ENCODE measurements at places on chromosomes 7 and 10.

GRCh38 chr10:131274133-131274880 lies 37.2 kb downstream of the TCERG1L start:
- DNase-seq, result no peak

DNA sequence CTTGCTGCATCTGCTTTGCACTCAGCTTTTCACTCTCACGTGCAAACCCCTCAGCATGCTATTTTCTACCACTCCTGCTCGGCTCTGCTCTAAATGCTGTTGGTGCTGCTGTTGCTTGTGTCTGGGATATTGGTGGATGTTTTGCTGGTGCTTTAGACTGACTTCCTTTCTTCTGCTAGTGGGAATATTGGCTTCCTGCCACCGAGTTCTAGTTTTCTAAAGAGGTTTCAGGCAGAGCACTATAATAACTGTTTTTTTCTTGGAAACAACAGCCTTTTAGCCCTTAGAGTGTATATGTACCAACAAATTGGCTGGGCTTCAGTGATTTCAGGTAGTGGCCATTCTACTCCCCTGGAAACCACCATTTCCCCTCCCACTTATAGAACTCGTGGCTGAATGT lies 27.8 kb downstream of the TMEM236 start:
- no peak for DNase-seq

DNA sequence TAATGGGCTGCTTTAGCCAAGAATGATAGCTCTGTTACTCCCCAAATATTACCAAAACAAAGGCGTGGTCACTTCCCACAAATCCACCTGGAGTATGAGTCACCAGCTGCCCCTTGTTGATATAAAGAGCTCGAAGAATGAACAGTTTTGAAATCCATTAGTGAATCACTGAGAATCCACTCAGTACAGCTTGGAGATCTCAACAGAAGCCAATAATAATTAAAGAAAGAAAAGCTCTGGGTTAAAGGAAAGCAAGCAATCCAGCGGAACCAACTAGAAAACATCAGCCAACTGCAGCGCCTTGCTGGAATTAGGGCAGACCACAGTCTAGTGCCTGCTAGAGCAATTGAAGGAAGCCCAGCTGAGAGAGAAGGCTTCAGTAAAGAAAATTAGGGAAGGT lies 576.0 kb upstream of the C7orf33 start:
- DNase-seq, result no peak

- DNase-seq, result no peak
Observed at GRCh38 chr10:11017000-11017569, 587 bp upstream of the CELF2 start.

DNA sequence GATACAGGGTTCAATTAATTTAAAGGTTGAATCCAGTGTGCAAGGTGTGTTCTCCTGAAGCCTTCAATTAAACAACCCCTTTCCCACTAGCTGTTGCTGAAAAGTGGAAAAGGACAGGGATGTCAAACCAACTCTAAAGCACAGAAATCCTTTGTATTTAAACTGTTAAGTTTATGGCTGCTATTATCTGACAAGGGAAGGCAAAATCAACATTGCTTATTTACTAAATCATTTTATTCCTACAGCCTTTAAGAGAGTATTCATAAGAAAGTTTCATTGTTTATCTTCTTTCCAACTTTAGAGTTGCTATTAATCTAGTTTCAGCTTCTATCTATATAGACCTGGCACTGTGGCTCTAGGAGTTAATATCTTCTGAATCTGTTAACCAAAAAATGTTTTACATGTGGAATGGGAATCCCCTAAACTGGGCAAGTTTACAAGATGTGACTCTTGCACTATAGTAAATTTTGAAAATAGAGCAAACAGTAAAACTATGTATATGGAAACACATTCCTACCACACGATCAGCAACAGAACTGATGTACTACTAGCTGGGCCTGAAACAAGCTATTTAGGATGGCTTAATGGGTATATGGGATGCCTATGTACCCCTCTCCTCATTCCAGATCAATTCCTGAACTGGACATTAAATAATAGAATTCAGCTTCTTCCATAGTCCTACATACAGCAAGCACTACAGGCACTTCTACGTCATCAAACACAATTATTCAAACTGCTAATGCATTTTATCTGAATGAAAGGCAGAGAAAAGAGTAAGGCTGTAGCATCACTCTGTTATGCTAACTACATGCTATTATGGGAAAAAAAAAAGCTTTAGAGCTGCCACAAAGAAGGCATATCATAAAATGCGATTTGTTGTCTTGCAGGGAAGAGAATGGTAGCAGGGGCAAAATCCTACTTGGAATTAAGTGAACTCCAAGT lies 52.8 kb downstream of the CDK6 start:
- no peak for DNase-seq

DNA sequence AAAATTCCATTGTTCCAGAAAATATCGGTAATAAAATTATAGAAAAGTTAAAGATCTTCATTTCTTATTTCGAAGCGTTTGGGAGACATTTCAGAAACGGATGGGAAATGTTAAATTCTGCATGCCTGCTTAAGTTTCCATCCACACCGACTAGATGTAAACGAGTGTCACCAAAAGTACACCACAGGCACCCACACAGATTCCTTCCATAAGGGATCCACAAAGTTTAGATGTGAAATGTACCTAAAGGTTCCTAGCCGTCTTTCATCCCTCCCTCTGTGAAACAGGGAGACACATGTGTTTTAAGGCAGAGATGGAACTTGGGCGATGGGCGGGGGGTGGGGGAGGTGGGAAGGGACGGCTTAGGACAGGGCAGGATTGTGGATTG lies 621 bp upstream of the CAV1 start:
- DNase-seq, result no peak

- no peak for DNase-seq
Observed at GRCh38 chr7:132906193-132906835, 175.6 kb downstream of the CHCHD3 start.

DNA sequence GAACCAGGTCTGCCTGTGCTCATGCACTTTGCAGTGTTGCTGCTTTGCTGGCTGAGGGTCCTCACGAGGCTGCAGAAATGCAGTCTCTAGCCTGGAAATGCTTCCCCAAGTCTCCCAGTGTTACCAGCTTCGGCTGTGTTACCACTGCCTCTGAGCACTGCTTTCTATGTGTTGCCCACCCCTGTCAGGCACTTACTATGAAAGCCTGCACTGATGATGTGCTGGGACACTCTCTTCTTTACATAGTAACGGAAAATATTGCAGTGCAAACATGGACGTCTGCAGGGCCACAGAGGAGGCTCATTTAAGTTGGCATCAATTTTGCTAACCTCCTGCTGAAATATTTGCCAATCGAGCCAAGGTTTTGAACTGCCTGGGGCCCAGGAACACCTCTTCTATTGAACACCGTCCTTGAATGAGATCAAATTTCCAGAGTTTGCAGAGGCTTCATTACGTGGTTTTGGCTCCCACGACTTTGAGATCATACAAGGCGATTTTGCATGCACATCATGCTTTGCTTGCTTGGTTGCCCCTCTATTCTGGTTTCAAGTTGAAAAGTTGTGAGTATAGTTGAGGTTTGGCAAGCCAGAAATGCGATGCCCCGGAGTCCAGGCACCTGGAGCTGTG lies 404.7 kb upstream of the PODXL start:
- no peak for DNase-seq

- DNase-seq, result no peak
Observed at GRCh38 chr7:39248041-39248691, 270.5 kb downstream of the POU6F2 start.

DNA sequence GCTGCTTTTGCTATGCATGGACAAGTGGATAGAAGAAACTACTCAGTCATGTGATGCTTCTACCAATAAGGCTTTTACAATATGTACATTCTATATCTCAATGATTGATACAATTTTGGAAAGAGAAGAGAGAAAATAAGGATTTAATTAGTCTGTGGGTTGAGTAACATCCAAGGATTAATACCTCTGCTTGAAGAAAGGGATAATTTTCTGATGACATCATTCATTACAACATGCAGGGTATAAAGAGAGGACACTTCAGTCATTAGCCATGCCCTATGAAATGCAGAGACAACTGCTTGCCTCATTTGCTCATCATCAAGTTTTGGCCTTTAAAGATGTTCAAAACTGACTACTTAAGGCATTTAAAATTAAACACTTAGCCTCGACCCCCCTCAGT lies 237.3 kb downstream of the AHR start:
- DNase-seq, result no peak

DNA sequence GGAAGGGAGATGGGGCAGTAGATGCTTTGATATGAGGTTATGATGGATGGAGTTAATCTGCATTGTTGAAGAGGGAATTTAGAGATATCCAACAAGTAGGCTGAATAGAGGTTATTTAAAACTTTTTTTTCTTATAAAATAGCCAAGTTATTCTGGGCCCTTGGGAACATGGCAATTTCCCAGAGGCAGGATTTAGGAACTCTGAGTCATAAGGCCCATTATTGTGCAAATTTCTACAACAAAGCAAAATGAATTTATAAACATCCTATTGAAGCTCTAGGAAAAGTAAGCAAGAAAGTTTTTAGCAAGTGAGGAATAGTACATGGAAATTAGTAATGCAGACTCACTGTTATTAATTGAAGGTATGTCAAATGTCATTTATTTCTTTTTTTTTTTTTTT lies 160.9 kb upstream of the NPY start:
- DNase-seq, result no peak

- DNase-seq, result no peak
Observed at GRCh38 chr10:124162136-124162535, 68.7 kb upstream of the CHST15 start.

DNA sequence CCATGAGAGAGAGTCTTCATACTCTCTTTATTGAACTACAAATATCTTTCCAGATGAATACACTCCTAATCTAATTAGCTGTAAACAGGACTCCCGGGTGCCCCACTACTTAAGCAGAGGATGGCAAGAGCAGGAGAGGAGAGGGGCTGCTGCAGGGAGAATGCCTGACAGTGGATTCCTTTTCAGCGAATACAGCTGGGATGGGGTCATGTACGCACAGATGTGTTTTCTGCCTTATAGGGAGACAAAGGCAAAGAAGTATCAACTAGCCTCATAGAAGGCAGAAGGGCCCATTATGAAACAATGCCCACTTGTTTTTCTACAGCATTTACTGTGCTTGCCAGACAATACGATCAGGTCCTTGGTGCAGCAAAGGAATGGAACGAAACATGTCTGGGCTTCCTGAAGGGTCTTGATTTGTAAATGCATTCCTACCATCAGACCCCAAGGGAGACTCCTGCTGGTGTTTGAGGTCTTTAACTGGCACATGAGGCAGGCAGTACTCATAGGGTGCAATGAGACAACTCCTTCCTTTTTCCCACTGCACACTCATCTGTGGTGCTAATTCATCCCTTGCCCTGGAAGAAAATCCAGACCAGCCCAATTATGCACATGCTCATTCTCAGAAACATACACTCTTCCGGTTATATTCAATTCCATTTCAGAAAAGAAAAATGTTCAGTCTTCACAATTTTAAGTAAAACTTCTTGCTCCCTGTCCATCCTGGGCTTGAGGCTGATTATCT lies 117.1 kb downstream of the AOAH start:
- no peak for DNase-seq

- DNase-seq, result no peak
Observed at GRCh38 chr7:135382173-135382572, 127.7 kb downstream of the CNOT4 start.

- DNase-seq, result no peak
Observed at GRCh38 chr7:69763513-69763912, 165.2 kb downstream of the AUTS2 start.

DNA sequence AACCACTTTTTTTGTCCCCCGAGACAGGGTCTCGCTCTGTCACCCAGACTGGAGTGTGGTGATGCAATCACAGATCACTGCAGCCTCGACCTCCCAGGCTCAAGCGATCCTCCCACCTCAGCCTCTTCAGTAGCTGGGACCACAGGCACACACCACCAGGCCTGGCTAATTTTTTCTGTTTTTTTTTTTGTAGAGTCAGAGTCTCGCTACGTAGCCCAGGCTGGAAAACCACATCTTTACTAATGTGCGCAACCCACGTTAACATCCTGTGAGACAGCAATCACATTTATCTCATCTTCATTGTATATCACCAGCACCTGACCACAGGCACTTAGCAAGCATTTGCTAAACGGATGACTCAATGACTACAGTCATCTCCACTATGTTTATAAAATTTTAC lies 77.8 kb upstream of the ATP6V0A4 start:
- peak; percentile 6 for DNase-seq

DNA sequence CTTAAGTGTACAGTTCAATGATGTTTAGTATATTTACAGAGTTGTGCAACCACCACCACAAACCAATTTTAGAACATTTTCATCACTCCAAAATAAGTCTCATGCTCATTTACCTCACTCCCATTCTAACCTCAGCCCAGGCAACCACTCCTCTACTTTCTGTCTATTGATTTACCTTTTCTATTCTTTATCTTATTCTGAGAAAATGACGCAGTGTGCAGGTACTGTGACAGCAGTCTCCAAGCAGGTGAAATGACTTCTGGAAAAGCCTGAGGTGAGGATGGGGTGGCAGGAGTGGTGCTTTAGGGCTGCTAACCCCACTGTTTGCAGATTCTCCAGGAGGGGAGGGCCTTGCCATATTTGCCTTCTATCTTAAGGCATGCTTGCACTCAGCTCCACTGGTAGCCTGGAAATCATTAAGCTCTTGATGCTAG lies 39.5 kb downstream of the GARS1 start:
- no peak for DNase-seq
